ENCODE measurements at places on chromosomes 2 and 18.
A peak's percentile ranks its signal among the peaks of the same experiment; 100 is the strongest.

DNA sequence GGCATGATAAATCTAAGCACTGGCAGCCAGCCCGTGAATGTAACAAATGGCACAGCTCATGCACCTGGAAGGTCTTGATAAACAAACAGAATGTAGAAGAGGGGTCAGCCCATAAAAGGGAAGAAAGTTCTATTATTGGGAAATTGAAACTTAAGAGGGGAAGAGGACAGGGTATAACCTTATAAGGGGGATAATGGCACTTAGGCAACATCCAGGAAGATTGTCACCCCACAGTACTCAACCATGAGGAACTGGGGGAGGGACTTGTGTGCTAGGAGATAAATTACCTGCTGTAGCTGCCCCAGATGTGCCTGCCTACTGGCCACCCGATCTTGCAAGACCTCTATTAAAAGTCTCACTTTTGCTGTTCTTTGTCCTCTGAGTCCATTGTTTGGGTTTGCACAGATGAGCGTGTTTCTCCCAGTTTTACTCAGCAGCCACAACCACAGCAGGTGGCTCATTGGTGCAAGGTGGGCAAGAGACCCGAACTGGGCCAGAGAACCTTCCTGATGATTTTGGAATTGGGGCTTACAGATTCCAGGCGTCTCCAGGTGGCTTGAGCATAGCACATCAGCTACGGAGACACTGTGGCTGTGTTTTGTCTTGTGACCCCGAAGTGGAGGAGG, 79.0 kb upstream of the TAF1B start:
- DNase-seq = no peak

DNA sequence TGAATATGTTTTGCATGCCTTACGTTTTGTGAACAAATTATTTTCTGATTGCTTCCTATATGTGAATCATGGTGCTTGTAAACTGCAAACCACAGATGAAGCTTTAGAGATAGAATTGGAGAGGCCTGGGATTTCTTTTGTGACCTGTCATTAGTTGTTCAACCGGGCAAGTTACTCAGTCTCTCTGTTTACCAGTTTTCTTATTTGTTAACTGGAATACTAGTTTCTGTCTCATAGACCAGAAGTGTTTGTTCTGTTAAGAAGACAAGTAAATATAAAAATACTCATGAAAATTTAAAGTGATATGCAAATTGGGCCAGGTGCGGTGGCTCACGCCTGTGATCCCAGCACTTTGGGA, 27.3 kb downstream of the DGKD start:
- DNase-seq = no peak

GRCh38 chr18:59918320-59918755, 18.5 kb downstream of the PMAIP1 start:
- no peak for DNase-seq

GRCh38 chr2:181904022-181904632, 12.6 kb downstream of the ITPRID2 start:
- no peak for DNase-seq

- no peak for DNase-seq
Measured at GRCh38 chr2:102291319-102292075, 19.9 kb upstream of the IL1RL1 start.

DNA sequence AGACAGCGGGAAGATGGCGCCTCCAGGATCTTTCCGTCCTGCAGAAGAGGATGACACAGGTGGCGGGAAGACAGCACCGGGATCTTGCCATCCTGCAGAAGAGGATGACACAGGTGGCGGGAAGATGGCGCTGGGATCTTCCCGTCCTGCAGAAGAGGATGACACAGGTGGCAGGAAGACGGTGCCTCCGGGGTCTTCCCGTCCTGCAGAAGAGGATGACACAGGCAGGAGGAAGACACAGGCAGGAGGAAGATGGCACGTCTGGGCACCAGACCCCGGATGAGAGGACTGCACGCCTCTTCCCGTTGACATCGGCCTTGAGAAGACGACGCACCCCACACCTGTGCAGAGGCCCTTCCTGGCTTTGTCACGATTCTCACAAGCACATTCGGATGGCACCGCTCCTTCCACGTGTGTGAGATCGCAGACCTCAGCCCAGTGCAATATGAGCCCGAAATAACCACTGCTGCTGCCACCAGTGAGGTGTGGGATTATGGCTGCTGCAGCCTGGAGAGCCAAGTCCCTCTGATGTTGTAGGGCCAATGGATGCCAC, 79.4 kb upstream of the SNTG2 start:
- DNase-seq = no peak

DNA sequence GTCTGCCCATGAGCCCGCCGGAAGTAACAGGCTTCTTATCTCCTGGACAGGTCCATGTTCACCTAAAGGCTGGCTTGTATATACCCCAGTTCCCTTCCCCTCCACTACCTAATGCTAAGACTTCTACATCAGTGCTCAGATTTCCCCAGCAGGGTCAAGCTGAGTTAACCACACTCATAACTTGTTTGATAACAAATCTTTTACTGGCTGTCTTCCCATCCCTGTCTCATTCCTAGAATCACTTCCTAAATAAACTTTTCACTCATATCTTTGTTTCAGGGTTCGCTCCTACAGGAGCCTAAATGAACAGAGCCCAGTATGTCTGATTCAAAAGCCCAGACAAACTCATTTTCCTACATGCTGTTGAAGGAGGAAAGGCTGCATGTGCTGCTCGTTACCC, 94.0 kb upstream of the SOX11 start:
- no peak for DNase-seq

DNA sequence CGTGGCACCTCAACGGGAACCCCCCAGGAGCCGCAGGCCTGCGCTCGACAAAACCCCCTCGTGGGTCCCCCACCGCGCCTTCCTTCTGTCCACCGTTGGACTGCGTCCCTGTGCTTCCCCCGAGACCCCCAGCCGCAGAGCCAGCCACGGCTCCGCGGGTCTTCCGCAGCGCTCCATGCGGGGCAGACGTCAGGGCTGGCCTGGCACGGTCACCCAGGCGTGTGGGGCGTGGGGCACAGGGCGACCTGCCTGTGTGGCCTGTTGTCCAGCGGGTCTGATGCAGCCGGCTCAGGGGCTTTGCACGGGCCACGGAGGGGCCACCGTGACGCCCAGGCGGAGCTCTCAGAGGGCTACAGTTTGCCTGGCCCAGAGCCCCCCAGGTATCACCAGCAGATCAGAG, 11.0 kb downstream of the NFATC1 start:
- no peak for DNase-seq

- no peak for DNase-seq
Measured at GRCh38 chr2:96121414-96121813, 5.0 kb upstream of the ADRA2B start.

- no peak for DNase-seq
Measured at GRCh38 chr2:144233733-144234541, 286.0 kb downstream of the ZEB2 start.

- peak; percentile 16 for DNase-seq
Measured at GRCh38 chr18:13558124-13558523, 168.2 kb downstream of the FAM210A start.

DNA sequence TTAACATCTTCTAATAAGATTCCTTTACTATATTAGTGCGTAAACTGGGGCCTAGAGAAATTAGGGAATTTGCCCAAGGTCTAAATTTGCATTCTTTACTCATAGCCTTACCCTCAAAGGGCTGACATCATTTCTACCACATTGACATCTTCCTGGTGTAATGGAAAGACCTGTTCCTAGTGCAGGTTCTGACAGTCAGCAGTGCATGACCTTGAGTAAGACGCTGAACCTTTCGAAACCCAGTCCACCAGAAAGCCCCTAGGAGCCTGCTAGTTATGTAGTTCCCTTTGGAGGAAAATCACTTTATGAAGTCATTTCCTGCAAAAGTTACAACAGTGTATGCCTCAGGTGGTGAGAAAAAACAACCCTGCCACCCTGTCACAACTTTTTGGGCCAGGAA, 388.3 kb downstream of the TNS1 start:
- no peak for DNase-seq

DNA sequence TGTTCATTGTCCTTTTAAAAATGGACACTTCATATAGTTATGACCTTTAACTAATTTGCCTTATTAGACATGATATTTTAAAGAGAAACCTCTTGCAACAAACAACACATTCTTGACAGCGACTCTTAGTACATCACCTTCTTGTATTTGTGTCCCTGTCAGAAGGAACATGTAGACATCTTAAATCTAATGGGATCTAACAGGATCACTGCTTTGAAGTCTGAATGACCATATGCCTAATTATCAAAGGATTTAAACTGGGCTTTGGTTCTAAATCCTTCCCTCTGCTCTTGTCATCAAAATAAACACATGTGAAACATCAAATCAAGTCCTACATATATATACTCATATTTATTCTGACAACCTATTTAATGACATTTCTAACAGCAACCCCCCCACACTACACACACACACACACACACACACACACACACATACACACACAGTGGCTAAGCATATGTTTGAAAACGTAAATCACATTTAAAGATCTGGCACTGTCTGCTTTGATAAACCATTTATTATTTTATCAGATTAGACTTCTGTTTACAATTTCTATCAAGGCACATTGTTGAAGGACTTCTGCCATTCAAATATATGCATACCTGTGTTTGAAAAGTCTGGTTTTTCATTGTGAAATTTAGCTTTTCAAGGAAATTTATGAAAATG, 4.2 kb downstream of the GALNT13 start:
- DNase-seq = no peak

DNA sequence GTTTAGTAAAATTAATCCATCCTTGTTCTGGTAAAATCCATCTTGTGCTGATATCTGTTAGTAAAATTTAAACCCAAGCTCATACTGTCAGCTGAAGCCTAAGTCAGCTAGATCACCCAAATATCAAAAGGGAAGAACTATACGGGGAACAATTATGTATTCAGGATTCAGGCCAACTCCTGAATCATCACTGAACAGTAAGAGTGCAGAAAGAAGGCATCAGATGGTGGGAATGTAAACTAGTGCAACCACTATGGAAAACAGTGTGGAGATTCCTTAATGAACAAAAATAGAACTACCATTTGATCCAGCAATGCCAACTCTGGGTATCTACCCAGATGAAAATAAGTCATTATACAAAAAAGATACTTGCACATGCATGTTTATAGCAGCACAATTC, 81.8 kb downstream of the RAPGEF4 start:
- no peak for DNase-seq

DNA sequence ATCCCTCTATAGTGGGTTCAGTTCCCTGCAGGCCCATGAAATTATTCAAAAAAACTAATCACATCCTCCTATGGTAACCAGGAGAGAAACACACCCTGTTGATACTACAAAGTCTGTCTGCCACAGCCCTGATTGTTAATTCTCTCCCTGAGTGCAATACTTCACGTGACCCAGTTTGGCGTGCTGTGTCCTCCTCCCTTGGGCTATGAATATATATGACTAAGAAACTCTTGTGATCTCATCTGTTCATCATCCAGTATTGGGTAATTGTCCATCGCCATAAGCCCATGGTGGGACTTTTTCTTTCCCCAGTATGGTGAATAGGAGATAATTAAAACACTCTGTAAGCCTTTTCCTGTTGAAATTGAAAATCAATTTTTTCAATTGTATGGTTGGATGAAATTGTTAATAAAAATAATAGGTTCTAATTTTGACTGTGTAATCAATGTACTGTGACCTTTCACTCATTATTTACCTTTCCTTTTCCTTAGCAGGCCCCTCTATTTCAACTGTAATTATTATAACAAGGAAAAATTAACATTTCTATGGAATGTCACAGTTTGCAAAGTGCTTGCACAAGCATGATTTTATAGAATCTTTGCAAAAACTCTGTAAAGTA, 1822.6 kb downstream of the SUCLG1 start:
- no peak for DNase-seq

DNA sequence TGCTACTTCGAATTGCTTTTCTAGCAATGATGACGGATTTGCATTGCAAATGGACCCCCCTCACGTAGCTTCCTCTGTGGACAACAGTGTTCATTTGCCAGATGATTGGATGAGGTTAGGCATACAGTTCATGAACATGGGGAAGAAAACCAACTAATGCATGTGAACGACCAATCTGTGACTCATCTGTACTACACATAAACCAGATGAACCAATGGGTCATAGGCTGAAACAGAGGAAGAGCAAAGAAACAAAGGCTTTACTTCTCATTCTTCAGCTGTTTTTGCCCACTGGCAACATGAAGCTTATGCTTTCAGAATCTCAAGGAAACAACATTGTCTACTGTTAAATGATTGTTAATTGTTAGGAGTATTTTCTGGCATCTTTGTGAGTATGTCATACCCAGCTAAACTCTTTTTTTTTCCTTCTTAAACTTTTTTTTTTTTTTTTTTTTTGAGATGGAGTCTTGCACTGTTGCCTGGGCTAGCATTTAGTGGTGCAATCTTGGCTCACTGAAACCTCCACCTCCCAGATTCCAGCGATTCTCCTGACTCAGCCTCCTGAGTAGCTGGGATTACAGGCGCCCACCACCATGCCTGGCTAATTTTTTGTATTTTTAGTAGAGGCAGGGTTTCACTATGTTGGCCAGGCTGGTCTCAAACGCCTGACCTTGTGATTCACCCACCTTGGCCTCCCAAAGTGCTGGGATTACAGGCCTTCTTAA, 35.5 kb downstream of the EFEMP1 start:
- DNase-seq = no peak

DNA sequence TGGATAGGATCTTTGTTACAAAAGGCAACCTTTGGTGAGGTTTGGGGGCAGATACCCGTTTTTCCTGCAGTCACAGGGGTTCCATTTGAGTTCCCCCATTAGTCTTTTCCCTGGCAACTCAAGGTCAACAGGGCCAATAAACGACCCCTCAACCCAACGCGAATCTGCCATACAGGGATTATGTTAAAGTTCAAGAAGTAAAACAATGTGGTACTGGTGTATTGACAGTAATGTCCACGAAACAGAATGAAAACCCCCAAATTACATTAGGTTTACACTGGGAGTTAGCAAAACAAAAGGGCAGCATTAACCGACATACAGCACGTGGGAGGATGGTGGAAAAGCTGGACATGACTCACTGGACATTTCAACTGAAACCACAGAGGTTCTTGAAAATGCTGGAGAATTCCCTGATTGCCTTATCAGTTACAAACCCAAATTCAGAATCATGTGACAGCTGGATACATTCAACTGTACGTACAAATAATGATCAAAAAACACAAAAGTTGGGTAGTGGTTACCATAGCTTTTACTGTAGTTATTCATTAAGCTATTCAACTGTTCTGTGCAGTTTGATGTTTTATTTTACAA, 4.9 kb upstream of the IMP4 start:
- no peak for DNase-seq

DNA sequence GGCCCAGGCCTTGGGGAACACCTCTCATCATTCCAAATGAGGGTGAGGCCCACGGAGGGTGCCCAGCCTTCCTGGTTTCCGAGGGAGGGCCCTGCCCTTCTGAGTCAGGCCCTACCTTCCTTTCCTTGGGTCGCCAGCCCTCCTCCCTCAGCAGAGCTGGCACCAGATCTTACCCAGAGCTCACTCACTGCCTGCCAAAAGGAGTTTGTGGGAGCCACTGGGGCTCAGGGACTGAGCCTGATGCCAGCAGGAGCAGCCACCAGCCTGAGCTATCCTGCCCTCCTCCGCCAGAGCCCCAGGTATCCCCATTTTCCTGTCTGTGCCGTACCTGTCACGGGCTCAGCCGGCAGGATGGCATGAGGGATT, 64.1 kb downstream of the NRP2 start:
- DNase-seq = no peak

Measured in iPS DF 6.9 (cell line).